Fibroblast of the aortic adventitia (primary cell): ENCODE measurements at places on chromosomes 7 and 10. TPM values are rescaled to one million over a fixed set of nuclear protein-coding genes. Genes with fewer than 3 reads are reported as not detected.

DNA sequence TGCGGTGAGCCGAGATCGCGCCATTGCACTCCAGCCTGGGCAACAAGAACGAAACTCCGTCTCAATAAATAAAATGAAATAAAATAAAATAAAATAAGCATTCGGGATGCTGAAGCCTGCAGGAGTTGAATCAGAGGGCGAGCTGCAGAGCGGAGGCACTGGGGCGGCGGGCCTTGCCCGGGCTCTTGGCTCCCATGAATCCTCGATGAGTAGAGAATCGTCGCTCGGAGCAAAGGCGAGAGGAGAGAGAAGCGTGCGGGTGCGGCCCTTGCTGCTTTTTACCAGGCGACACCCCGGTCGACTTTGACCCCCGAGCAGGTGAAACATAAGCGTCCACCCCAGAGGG lies 168.3 kb downstream of the UBE2H start:
- no peak for DNase-seq

DNA sequence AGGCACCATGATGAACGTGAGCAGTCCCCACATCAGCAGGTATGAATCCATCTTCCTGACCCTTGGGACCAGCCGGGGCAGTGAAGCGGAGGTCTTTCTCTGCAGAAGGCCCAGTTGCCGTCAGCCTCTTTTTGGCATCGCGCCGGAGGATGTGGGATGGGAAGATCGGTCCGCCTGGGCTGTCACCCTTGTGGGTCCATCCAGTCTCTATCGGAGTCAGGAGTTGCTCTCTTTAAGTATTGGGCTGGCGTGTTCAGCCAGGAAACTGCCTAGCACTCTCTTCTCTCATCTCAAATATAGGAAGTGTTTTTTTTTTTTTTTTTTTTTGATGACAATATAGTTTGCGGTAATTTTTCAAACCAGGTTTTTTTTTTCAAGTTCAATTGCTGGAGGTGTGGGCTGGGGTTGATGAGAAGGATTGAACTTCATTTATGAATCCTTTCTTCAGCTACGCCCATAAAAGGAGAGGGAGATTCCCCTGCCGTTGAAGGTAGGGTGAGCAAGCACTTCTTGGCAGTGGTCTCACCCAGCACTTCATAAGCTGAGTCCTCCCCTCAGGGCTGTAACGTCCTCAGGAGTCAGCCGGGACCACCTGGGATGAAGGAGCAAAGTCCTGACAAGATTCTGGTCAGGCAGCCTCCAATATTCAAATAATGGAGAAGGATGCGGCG lies at the start of gene IL2RA:
Gene IL2RA (minus strand): TSS at position 267 of the 671 bp plus-strand sequence. CDS start 216 bp downstream, at position 51.
- no peak for DNase-seq

SLC39A12 gene
- not detected in 2 replicates for total RNA-seq

DNA sequence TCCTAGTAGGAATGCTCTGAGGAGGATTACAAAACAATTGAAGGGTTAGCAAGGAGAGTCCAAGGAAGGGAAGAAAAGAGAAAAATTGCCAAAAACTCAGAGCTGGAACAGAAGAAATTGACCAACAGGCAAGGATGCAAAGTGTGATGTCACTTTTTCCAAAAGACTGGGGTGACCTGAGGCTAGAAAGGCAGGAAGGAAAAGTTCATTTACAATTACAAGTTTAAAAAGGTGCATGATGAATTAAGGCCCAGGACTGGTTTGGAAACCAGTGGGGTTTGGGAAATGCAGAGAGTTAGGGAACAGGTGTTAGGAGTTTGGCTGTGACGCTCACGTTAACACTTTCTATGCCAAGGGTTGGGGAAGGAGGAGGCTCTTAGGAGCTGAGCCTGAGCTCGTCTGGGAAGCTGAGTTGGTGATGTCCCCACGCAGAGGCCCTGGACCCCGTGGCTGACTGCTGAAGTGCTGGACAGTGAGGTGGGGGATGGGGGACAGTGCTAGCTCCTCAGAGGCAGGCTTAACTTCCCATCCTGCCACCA lies 92.6 kb upstream of the PODXL start:
- peak; percentile 33 for DNase-seq

GRCh38 chr7:118280319-118281012 lies 56.0 kb downstream of the ANKRD7 start:
- no peak for DNase-seq

NDUFB2 gene
- 89.5 and 161 TPM in 2 replicates for total RNA-seq

DNA sequence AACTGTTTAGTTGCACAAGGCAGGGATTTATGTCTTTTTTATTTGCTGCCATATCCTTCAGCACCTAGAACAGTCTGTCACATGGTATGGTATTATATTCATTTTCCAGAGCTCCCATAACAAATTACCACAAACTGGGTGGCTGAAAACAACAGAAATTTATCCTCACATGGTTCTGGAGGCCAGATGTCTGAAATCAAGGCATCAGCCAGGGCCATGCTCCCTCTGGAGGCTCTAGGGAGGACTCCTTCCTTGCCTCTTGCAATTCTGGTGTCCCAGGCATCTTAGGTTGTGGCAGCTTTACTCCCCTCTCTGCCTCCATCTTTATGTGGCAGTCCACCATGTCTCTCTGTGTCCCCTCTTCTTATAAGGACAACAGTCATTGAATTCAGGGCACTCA lies 43.1 kb downstream of the MET start:
- DNase-seq: no peak

- peak; percentile 71 for DNase-seq
These were observed 162.4 kb downstream of the ARID5B start for GRCh38 chr10:62063795-62064472.

- DNase-seq: no peak
These were observed 134.8 kb upstream of the SHH start for GRCh38 chr7:155947051-155947450.

SH3PXD2A gene
- 15.8 and 20.4 TPM in 2 replicates for total RNA-seq

ZNF248 gene
- total RNA-seq: 8.6 and 8.7 TPM in 2 replicates

LRRC27 gene
- total RNA-seq: 12.0 and 24.1 TPM in 2 replicates

GRCh38 chr7:28165261-28165660 lies 15.3 kb downstream of the JAZF1 start:
- no peak for DNase-seq

NEUROD6 gene
- not detected in 2 replicates for total RNA-seq

DNA sequence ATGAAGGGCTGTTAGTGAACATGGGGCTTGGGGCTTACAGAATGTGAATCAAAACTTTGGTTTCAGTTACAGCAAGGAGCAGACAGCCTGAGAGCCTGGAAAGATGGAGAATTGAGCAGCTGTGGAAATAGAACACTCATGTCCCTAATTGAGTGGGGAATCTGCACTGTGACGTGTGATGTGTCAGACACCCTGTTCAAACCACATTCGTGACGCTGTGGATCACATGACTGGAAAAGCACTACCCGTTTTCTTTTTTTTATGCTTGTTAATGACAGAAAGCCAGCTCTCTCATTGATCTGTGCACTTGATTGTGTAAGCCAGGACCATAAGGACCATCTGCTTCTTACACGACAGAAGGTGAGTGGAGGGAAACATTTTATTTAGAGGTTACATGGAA lies 15.1 kb upstream of the TBX20 start:
- DNase-seq: no peak

GRCh38 chr10:34102237-34102673 lies 712.8 kb downstream of the PARD3 start:
- DNase-seq: peak; percentile 90

DNA sequence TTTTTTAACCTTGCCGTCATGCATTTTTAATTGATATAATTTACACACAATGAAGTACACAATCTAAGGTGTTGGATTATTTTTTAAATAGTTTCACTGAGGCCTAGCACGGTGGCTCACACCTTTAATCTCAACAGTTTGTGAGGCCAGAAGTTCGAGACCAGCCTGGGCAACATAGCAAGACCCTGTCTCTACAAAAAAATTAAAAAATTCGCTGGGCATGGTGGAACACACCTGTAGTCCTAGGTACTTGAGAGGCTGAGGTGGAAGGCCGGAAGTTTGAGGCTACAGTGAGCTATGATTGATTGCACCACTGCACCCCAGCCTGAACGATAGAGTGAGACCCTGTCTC lies 92.8 kb upstream of the OIT3 start:
- DNase-seq: no peak

ASIC3 gene
- 0.18 TPM in 1 of 2 replicates, not detected in the other for total RNA-seq

GRID2IP gene
- not detected in 2 replicates for total RNA-seq

DNA sequence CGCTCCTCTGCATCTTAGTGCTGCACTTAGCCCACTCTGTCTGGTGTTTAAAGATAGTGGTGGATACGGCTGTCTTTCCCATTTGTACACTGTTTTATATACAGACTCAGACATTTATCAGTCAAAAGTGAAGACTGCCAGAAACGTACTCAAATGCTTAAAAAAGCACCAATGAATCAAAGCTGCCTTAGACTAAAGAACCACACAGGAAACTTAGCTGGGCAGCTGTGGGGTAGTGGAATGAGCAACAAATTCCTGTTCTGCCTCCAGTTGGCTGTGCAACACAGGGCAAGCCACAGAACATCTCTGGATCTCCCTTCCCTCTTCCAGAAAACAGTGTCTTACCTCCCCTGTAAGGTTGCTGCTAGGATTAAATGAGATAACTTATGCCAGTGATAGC lies 76.0 kb downstream of the ATXN7L1 start:
- peak; percentile 19 for DNase-seq

- DNase-seq: no peak
These were observed 29.4 kb upstream of the HNRNPH3 start for GRCh38 chr10:68302503-68302823.

FOXP2 gene
- total RNA-seq: 3.9 and 17.4 TPM in 2 replicates
